ENCODE measurements at places on chromosomes 5 and 9.

DNA sequence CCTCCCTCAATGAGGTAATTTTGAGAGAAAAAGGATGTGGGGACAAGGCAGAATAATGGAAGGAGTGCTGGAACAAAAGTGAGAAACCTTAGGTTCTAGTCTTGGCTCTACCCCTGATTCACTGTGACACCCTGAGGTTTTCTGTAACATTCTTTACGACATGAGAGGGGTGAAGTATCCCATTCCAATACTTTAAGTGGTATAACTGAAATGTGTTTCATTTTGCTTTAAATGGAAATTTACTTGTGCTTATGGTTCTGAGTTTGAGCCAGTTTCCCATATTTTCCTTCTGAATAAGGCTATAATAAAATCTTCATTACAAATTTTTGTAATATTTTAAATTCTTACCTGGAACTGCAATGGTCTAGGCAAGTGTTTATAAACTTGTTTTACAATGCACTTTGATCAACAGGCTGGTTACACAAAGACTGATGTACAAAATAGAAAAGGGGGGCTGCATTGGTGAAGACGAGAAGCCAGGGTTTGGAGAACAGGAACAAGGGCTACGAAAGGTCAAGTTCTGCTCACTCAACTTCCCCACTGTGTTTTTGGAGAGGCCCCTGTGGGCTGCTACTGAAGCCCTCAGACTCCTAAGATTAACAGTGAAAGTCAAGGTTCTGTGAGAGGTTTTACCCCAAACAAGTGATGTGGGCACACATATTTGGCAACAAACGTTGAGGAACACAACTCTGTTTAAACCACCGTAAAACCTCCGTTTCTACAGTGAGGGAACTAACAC, 171.9 kb upstream of the ELL2 start:
- no peak for DNase-seq

DNA sequence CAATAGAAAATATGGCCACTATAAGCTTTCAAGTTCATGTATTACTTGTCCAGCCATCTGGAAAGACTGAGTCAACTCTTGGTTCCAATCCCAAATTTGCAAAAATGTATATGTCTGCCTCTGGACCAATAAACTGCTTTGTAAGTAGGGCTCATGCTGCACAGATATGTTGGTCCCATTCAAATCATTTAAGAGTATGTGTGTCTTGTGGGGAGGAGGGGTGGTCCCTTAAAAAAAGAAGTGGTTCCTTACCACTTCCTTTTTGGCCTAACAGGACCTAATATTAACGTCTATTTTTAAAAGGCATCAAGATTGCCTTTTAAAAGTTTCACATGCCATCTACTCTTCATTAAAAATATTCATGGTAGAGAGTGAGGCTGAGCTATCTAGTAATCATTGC, 214.9 kb downstream of the KCTD16 start:
- DNase-seq: no peak

DNA sequence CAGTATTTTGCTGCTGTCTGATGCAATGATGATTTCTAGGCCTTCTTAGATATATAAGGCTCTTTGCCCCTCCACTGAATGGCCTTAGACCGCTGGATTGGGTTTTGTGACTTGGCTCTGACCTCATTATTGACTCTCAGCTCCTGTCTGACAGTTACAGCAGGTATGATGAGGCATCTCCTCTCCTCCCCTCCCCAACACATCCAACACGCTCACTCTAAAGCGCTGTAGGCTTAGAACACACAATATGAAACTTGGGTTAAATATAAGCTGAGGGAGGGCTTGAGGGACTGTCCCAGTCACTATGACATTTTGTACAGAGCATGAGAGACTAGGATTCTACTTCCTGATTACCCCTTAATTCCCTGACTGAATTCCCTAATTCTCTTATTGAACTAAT, 18.8 kb upstream of the CER1 start:
- no peak for DNase-seq

- peak; percentile 44 for DNase-seq
These were observed 344.7 kb upstream of the RGMB start for GRCh38 chr5:98428806-98429205.

- no peak for DNase-seq
These were observed 321.0 kb downstream of the ACTL7B start for GRCh38 chr9:108534741-108535140.

DNA sequence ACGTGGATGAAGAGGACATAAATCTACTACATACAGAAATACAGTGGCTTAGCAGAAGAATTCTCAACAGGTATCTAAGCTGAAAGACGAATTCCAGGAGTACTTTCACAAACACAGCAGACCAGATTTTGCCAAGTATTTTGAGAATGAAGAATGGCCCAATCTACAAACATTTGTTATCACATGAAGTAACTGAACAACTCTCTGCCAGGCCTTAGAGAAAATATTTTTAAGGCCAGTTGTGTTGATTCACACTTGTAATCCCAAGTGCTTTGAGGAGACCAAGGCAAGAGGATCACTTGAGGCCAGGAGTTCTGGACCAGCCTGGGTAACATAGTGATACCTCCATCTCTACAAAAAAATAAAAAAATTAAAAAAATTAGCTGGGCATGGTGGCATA, 14.3 kb downstream of the AGTPBP1 start:
- DNase-seq: no peak

- no peak for DNase-seq
These were observed 185.8 kb upstream of the NREP start for GRCh38 chr5:111942661-111943401.

- no peak for DNase-seq
These were observed 117.1 kb downstream of the MED10 start for GRCh38 chr5:6261256-6261655.

GRCh38 chr5:91329283-91329682, 53.8 kb downstream of the ARRDC3 start:
- no peak for DNase-seq

- no peak for DNase-seq
These were observed 93.7 kb downstream of the AK8 start for GRCh38 chr9:132784286-132784830.

DNA sequence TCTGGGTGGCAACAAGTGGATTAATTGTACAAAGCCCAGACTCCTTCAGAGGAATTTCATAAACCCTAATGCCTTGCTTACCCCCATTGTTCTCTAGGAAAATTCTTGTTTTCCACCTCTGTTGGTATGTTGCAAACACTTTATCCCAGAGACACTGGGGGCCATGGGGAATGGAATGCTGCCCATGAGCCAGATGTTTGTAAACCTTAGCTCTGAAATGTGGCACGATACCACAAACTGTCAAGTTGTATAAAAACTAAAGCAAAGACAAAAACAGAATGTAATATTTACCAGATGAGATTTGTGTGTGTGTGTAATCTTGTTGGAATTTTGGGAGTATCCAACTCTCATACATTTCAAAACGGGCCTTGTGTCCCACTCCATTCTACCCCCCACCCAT, 465.0 kb downstream of the EBF1 start:
- DNase-seq: no peak
